ENCODE measurements at places on chromosomes 7 and 10.

DNA sequence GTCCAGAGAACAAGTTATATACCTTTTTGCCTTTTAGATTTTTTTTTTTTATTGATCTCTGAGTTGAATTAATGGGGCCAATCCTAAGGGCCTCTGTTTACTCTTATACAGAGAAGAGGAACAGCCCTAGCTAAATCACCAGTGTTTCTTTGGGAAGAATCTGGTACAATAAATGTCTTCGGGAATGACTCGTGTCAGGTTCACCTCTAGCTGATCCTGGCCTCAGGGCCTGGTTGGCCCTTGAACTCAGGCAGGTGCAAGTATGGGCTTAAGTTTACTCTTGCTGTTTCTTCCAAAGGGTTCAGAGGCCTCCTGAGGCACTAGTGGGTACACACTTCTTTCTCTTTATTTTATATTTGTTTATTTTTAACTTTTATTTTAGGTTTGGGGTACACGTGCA is 71.0 kb downstream of the LRMDA start:
- DNase-seq = no peak

DNA sequence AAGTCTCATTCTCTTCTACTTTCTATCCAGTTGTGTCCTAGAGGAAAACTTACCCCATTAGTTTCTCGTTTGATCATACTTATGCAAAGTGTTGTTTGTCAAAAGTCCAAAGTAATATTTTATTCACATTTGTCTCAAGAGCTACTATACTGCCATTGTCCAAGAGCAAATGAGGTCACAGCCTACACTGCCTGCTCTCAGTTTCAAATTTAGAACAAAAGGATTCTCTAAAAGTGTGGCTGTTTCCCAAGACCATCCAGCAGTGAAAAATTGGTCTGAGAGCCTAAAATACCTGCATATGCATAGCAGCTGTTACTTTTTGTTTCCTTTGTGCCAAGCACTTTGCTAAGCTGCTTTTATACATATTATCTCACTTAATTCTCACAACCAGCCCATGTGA is 439.5 kb upstream of the NFE2L3 start:
- no peak for DNase-seq

DNA sequence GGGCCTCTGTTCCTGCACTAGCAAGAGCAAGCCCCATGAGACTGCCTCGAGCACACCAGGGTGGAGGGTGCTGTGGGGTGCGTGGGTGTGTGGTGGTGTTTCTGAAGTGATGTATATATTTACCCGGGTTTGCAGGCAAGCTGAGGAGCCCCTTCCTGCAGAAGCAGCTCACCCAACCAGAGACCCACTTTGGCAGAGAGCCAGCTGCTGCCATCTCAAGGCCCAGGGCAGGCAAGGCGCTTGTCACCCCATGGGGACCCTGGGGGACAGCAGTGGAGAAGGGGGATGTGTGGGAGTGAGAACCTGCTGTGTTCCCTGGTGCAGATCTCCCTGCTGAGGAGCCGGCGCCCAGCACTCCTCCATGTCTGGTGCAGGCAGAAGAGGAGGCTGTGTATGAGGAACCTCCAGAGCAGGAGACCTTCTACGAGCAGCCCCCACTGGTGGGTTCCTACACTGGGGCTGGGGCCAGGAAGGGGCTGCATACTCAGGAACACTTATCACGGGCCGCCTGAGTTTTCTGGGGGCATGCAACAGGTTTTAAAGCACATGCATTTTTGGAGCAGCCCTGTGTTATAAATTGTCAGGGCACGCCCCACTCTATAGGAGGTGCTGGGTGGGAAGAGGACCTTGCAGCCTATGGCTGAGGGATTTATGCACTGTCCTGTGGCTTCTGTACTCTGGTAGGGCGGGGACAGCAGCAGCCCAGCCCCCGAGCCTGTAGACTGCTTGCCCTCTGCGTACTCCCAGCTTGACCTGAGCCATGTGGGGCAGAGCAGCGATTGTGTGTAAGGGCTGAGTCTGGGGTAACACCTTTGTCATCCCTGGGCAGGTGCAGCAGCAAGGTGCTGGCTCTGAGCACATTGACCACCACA is 5.9 kb downstream of the PGAM2 start:
- DNase-seq = no peak

GRCh38 chr10:119500123-119500795 is 42.3 kb downstream of the RGS10 start:
- no peak for DNase-seq

- no peak for DNase-seq
Measured at GRCh38 chr7:38000272-38000671, 79.8 kb downstream of the EPDR1 start.

- no peak for DNase-seq
Measured at GRCh38 chr7:148871030-148871429, 13.1 kb downstream of the EZH2 start.

- DNase-seq = no peak
Measured at GRCh38 chr10:118534136-118534535, 61.3 kb downstream of the PRLHR start.

GRCh38 chr10:80133206-80133605 is 676 bp downstream of the PLAC9 start:
- no peak for DNase-seq

- no peak for DNase-seq
Measured at GRCh38 chr7:150994141-150994837, 3.5 kb downstream of the NOS3 start.

DNA sequence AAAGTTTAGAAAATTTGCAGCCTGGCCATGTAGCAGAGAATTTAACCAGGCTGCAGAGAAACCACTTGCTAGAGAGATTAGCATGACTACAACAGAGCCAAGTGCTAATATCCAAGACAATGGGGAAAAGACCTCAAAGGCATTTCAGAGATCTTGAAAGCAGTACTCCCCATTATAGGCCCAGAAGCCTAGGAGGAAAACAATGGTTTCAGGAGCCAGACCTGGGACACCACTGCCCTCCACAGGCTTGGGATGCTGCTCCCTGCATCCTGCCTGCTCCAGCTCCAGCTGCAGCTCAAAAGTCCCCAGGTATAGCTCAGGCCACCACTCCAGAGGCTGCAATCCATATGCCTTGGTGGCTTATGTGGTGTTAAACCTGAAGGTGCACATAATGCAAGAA is 101.5 kb upstream of the TMEM72 start:
- no peak for DNase-seq

- no peak for DNase-seq
Measured at GRCh38 chr7:70005480-70005879, 407.2 kb downstream of the AUTS2 start.

- no peak for DNase-seq
Measured at GRCh38 chr7:142796501-142797390, 26.0 kb downstream of the PRSS2 start.

- DNase-seq = no peak
Measured at GRCh38 chr10:24208661-24209431, at the start of gene KIAA1217. Gene KIAA1217, plus strand, starts transcription at chr10:24209138. Its CDS starts 56 bp downstream, at chr10:24209194.

DNA sequence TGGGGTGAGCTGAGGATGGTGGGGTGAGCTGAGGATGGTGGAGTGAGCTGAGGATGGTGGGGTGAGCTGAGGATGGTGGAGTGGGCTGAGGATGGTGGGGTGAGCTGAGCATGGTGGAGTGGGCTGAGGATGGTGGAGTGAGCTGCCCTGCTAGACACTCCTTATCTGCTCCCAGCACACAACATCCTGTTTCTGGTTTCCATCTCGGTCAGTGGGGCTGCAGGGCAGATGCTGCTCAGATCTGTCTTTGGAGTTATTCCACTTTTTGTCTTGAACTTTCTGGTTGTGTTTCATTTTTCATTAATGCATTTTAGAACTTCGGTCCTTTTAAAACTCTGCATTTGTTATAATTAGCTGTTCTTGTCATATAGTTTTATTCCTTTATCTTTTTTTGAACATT is 67.9 kb upstream of the ANTXRL start:
- no peak for DNase-seq

DNA sequence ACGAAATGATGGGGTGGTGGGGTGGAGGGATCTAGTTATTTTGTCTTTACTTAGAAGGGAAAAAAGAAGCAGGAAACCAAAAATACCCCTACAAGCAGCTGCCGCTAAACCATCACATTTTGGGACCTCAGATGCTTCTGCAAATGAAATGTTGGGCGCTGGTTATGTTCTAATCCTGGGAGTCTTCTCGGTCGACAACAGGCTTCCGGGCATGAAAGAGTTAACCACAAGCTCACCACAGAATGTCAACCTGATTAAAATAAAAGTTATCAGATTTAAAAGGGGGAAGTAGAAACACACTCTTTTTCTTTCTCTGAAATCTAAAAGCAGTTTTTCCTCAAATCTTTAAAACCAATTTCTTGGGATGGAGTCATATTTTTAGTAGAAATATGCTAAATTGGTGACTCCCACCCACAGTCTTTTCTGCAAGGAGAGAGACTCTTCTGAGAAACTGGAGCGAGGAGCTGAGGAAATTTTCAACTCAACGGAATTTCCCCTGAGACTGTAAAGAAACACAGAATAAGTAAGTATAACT is 16.8 kb downstream of the IL2RA start:
- no peak for DNase-seq

GRCh38 chr7:112748381-112748780 is 41.8 kb downstream of the TMEM168 start:
- DNase-seq = no peak

- no peak for DNase-seq
Measured at GRCh38 chr10:63684257-63684936, 163.2 kb downstream of the REEP3 start.

DNA sequence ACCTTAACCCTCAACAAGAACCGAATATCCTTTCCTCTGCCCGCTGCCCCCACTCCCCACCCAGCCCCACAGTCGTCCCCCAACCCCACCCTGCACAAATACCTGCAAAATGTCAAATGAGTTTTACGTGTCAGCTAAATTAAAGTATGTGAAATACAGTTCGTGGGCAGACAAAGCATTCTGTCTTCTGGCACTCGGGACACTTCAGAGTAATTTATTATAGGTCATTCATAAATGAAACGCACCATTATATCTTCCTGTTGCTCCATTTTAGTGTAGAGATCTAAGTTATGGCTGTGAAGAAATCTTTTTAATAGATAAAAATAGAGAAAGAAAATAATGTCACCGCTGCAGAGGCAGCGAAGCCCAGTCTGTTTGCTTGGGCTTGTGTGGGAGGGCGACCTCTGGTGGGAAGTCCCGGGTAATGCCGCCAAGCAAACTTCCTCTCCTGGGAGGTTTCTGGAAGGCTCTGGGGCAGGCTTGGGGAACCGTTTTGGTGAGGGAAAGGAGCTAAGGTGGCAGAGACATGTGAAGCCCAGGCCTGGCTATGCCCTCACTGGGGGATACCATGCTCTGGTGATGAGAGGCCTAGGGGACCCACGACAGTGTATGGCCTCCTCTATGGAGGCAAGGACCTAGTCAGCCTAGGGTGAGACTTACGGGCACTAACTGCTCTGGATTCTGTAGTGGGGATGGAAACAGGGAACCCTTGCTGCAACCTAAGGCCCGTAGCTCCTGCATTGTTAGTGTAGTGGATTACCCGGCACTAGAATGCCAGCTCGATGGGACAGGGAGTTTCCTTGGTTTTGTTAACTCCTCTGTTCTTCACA is 604.9 kb downstream of the LRMDA start:
- peak; percentile 48 for DNase-seq

DNA sequence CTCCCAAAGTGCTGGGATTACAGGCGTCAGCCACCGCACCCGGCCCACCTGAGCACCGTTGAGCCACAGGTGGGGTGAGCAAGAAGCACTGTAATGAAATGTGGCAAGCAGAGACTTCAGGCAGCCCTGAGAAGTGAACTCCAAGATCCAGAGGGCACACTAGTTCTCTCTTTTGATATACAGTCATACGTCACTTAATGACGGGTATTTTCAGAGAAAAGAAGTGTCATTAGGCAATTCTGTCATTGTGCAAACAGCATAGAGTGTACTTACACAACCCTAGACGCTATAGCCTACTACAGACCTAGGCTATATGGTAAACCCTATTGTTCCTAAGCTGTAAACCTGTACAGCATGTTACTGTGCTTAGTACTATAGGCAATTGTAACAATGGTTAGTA is 7.9 kb downstream of the PANK1 start:
- DNase-seq = no peak

DNA sequence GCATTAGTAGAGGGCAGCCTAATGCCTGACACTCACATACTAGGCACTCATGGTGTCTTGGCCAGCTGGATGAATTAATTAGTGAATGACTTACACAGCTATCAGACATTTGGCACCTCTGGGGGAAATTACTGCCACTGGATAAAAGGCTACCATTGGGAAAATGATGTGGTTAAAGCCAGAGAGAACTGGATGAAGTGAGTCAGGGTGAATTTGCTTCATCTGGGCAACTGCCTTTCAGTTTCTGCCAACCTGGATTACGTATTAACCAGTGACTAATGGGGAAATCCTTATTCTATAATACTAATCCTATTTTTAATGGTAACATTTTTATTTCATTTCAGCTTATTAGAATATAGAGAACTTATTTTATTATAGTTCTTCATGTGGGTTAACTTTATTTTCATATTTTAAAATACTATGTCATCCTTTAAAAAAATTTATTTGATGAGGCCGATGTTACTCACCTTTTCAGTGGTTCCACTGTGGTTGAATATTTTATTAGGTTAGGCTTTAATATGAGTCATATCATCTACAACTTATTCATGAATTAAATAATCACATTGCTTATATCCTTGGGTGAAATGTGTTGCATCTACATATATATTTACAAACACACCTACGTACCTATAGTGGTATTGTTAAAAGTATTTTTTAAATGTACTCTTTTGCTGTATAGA is 85.6 kb upstream of the CAPZA2 start:
- no peak for DNase-seq

- peak; percentile 19 for DNase-seq
Measured at GRCh38 chr10:122648599-122649428, 50.8 kb downstream of the C10orf120 start.

DNA sequence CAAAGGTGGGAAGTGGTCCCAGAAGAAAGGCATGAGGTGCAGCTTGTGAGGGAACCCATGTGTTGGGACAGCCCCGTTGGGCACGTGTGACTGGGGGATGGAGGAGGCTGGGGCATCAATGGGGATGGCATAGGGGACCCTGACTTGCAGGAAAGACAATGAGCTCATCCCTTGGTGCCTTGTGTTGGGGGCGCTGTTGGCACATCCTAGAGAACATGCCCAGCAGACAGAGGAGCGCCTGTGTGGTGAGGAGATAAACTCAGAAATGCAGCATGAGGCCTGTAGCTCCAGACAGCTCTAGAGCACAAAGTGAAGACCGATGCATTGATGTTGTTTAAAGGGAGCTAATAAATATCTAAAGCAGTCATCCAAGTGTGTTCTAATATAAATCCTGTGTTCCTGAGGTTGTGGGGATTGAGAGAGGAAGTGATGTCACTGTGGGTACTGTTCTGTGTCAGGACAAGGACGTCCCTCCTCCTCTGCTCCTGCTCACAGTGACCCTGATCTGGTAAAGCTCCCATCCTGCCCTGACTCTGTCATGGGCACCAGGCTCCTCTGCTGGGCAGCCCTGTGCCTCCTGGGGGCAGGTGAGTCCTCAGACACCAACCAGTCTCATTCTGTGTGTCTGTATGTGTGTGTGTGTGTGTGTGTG is 126.1 kb upstream of the PRSS58 start:
- no peak for DNase-seq

- no peak for DNase-seq
Measured at GRCh38 chr10:47359101-47359500, 10.9 kb downstream of the RBP3 start.

DNA sequence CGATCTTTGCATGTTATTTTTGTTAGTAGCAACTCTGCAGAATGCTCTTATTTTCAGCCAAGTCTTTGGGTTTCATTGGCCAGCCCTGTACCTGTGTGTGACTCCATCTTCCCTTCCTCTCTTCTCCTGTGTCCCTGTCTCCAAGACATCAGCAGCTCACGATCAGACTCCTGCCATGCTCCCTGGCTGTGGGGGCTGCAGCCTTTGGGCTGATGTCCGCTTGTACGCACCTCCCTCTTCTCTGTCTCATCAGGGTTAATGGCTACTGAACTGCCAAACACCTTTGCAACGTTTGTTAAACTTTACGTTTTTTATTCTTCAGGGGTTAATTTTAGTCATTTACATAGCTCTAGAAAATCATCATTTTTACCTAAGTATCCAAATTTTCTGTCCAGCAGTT is 103.5 kb upstream of the RET start:
- DNase-seq = no peak
